ENCODE measurements at places on chromosomes 5 and 9.

DNA sequence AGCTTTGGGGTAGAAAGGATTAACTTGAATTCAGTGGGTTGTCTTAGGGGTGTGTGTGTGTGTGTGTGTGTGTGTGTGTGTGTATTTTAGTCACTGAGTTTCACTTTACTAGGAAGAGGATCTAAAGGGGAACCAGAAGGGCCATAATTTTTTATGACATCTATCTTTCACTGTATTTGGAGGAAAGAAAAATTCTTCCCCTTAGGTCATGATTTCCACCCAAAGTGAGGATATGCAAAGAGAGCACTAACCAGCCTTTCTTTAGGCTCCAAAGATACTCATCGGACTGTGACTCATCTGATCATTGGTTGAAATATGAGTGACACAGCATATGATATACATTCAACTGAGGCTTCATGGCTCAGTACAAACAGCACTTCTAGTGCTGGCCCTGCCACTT is 75.2 kb upstream of the RASGRF2 start:
- no peak for DNase-seq

GRCh38 chr9:38671372-38671731 is 48.6 kb downstream of the FAM240B start:
- DNase-seq, result no peak

DNA sequence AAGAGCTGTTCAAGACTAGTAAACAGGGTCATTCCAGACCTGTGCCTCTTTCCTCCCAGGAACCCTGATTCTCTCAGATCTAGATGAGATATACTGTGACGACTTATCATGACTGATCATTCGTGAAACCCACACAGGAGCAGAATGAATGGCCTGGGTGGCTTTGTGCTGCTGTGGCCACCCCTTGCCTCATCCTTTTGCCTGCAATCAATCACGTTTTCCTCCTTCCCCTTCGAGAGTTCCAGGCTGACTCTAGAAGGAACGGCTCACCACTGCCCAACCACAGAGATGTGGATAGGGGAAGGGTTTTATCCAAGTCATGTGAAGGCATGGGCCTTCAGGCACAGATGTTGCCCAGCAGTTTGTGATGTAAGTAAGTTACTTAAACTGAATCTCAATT is 5.8 kb downstream of the ANXA6 start:
- DNase-seq, result no peak

GRCh38 chr9:93911801-93912554 is 43.2 kb downstream of the BARX1 start:
- no peak for DNase-seq

- DNase-seq, result no peak
These were observed 5.1 kb downstream of the RNF14 start for GRCh38 chr5:141973871-141974595.

GRCh38 chr5:81642210-81642609 is 108.7 kb downstream of the SSBP2 start:
- no peak for DNase-seq

DNA sequence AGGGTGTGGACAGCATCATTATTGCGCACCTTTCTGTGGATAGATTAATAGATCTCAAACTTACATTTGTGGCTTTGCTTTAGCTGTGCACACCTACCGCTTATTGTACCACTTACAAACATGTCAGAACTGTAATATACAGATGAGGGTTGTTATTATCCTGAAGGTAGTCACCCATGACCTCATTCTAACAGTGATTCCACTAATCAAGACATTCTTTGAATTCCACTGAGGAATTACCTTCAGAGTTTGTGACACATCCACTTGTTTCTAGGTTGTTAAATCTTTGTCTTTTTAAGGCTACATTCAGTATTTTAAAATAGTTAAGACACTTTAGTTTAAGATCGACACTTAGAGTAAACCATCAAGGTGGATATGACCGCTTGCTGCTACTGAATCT is 7.8 kb downstream of the KCNV2 start:
- no peak for DNase-seq

DNA sequence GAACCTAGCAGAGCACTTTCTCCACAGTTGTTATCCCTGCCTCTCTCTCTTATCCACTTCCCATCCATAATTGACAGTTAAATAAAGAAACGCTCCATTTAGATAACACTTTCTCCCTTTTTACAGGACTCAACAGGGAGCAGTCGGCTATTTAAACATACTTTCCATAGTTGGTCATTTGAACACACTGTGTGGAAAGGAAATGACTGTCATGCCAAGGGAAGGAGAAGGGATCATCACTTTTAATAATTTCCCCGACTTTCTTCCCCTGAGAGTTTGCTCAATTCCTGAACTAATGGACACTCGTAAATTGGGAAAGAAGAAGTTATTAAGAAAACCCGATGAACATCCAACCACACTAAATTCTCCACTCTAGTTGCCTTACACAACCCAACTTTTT is 400.8 kb upstream of the PTGER4 start:
- DNase-seq, result no peak

DNA sequence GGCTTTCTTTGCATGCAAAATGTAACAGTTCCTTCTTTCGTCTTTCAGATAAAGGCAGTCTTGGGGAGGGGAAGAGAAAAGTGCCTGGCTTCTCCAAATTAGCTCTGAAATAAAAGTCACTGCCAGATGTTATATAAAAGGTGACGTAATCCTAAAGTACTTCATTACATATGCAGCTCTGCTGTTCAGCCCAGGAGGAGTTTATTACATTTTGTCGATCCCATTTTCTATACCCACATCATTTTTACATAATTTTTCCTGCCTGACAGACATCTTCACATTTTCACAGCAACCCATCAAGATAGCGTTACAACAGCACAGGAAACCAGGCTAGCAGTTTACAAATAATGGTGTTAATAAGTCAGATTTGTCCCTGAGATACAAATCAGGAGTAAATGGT is 86.7 kb upstream of the SLC30A5 start:
- no peak for DNase-seq

GRCh38 chr9:4237748-4238511 is 61.9 kb downstream of the GLIS3 start:
- no peak for DNase-seq

DNA sequence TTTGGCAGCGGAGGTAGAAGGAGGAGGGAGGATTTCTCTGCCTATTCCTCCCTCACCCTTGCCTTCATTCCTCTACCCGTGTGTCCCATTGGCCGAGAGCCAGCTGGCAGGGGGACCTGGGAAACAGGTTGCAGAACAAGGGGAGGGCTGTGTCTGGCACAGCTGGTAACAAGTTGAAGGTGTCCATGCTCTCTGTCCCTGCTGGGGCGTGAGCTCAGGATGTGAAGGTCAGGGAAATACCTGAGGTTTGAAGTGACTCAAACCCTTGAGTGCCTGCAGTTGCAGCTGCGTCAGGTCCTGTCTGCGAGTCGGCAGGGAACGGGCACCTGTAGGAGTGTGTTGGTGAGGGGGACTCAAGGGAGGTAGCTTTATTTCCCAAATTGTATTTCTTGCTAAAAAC is 16.2 kb downstream of the MIGA2 start:
- DNase-seq, result no peak

GRCh38 chr5:16995372-16995771 is 59.3 kb upstream of the MYO10 start:
- no peak for DNase-seq

GRCh38 chr5:136191304-136192014 is 1.5 kb downstream of the SMIM32 start:
- no peak for DNase-seq

DNA sequence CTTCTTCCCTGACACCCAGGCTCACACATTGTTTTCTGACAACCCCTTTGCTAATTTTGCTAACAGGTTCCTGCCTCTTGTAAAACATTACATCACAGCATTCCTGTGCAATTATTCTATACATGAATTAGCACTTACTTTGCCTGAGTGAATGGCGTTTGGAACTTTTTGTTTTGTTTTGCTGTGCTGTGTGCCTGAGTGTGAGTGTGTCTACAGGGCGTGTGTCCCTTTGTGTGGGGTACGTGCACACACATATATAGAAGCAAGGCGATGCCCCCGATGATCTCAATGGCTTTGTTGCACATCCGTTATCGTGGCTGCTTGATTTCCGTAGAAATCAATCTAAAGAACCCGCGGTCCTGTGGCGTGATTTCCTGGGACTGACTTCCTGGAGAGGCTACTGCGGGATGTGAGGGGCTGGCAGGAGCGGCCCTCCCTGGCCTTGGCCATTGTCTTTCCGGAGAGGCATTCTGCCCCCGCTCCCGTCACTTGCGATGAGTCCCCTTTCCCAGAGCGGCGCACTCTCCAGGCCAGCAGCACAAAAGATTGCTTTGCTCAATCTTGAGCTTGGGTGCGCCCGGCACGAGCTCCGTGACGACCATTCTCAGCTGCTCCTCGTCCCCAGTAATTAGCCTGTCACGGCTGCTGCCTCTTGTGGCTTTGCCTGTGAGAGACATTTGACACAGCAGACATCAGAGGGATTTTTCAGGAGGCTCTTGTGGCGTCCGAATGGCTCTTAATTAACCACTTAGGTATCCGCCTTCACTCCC is 398.1 kb upstream of the IRX1 start:
- DNase-seq, result no peak

- DNase-seq, result no peak
These were observed 2.5 kb upstream of the HMGCS1 start for GRCh38 chr5:43315682-43316081.

GRCh38 chr5:90135779-90136378 is 273.7 kb downstream of the CETN3 start:
- DNase-seq, result no peak

- no peak for DNase-seq
These were observed 138.5 kb downstream of the AOPEP start for GRCh38 chr9:94864862-94865509.

- DNase-seq, result no peak
These were observed 19.5 kb downstream of the RAD1 start for GRCh38 chr5:34895641-34896419.

DNA sequence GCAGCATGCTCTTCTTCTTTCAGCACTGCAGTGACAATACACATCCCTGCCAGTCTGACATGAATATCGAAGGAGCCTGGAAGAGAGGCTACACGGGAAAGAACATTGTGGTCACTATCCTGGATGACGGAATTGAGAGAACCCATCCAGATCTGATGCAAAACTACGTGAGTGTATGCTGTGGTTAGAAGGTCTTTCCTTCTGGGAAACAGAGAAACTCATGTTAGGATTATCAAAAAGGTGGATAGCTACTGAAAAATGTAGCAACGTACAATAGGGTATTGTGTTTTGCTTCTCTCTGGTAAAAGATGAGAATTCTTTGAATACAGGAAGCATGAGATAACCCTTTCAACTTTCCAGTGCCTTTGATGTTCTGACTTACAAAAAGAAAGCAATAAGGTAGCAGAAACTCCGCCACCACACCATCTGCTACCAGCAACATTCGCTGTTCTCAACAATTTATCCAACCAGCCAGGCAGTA is 133.3 kb downstream of the PCSK5 start:
- DNase-seq, result no peak

- no peak for DNase-seq
These were observed 6.3 kb downstream of the NOXA1 start for GRCh38 chr9:137429546-137429890.

DNA sequence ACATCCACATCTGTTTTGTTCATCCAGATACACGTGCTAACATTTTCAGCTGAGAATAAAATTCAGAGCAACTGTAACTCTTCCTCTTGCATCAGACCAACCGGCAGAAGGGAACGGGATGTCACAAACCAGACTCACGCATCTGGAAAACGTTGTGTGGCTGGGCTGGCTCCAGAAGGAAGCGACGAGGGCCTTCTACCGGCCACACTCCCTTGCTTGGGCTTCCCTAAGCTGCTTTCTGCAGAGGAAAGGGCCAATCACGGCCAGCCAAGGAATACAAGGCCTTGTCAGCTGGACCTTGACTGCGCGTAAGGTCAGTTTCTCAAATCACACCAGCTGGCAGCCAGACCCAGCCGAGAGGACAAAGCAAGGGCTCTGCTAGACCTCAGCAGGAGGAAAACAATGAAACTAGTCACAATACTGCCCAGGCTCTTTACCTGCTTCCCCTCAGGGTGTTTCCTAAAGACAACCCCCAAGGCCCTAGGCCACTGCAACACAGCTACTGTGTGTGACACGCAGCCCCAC is 106.1 kb downstream of the THBS4 start:
- no peak for DNase-seq

DNA sequence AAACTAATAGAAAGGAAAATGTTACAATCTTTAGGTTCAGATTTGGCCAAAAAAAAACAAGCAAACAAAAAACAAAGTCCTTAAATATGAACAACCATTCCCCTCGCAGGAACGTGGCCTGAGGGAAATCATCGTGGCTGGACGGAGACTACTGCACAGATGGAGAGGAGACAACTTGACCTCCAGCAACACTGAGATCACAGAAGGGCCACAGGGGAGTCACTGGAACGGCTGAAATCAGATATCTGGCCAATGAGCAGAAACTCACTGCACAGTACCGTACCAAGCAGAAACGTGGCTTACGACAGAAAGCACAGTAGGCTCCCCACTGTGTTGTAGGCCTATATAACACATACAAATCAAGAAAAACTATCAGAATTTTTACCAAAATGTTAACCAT is 27.7 kb downstream of the CAMSAP1 start:
- no peak for DNase-seq

DNA sequence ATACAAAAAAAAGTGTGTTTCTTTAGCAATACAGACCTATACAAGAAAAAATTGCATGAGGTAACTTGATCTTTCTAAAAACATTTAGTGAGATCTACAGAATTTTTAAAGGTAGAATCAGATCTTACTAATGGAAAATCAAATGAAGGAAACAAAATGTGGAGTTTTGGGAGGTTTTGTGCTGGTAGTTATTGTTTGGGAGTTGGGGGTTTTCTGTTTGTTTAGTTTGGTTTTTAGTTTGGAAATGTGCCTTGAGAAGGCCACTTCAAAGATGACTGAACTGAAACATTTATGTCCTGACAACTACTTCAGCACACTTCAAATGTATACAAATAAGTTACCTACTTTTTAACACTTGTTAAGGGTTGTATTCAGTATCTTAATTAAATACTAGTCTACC is 280.1 kb downstream of the NR2F1-AS1 start:
- DNase-seq, result no peak

DNA sequence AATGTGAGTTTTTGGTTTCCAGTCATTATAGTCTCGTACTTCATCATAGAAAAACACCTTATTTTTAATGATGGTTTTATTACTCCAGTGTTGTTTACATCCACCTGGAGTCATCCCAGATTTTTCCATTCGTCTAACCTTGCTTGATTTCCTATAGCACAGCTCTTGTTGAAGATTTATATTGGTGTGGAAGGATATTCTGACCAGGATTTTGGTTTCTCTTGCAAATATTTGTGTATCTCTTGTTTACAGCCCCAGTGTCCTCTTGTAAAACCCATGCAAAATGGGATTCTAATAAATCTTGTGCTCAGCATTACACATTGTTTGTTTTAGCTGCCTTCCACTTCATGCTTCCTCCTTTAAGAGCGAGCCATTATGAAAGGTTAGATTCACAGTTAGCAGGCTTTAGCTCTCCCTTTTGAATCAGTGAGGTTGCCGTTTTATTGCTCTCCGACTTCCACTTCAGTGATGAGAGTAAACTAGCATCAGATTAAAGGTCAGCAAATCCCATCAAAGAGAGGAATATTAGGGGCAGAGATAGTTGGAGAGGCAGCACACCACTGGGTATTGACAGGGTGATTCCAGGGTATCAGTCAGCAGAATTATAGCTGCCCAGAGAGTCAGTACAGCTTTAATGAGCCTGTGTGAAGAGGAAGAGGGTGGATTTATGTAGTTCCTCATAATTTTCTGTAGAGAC is 157.1 kb downstream of the PBX3 start:
- no peak for DNase-seq
